ENCODE measurements at places on chromosomes 4 and X.
A peak's percentile ranks its signal among the peaks of the same experiment; 100 is the strongest.

- no peak for DNase-seq
Measured at GRCh38 chr4:139686130-139686529, 20.5 kb downstream of the MGST2 start.

DNA sequence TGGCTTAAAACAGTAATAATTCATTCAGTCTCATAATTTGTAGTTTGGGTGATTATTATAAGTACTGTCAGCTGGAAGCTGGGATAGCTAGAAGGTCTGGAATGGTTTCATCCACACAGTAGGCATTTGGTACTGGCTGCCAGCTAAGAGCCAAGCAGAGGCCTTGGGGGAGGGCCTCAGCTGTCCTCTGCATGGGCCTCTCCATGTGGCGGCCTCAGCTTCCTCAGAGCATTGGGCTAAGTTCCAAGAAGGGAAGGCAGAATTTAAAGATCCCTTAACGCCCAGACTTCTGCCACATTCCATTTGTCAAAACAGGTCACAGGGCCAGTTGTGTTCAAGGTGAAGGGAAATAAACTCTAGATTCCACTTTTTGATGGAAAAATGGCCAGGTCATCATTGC, 93.3 kb downstream of the NEUROG2 start:
- no peak for DNase-seq

DNA sequence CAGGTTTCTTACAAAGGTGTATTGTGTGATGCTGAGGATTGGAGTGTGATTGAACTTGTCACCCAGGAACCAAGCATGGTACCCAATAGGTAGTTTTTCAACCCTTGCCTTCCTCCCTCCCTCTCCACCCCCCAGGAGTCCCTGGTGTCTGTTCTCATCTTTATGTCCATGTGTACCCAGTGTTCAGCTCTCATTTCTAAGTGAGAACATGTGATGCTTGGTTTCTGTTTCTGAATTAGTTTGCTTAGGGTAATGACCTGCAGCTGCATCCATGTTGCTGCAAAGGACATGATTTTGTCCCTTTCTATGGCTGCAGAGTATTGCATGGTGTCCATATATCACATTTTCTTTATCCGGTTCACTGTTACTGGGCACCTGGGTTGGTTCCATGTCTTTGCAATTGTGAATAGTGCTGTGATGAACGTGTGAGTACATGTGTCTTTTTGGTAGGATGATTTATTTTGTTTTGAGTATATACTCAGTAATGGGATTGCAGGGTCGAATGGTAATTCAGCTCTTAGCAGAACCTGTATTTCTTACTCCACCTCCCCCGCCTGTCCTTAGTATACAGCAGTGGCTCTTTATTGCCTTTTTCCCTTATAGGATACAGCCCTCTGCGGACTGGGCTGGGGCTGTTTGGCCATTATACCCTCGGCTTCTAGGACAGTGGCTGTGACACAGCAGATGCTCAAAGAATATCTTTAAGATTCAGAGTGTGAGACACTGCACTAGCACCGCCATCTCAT, 145.4 kb downstream of the PTTG2 start:
- no peak for DNase-seq

GRCh38 chr4:124423160-124423559, 289.4 kb downstream of the ANKRD50 start:
- no peak for DNase-seq

DNA sequence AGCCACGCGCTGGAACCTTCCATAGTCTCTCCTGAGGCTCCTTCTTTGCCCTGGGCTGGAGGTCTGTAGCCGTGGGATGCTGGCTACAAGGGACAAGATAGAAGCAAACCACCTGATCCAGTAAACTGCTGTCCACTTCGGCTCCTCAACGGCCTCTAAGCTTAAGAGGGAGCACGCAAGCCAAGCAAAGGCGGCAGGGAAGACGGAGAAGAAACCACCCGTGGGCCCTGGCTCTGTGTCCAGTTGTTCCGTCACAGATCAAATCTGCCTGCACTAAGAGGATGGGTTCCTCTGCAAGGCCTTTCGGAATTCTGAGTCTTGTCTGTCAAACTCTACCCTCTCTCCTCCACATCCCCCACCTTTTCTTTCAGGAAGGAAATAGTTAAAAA, 401 bp upstream of the EDNRA start:
- no peak for DNase-seq

DNA sequence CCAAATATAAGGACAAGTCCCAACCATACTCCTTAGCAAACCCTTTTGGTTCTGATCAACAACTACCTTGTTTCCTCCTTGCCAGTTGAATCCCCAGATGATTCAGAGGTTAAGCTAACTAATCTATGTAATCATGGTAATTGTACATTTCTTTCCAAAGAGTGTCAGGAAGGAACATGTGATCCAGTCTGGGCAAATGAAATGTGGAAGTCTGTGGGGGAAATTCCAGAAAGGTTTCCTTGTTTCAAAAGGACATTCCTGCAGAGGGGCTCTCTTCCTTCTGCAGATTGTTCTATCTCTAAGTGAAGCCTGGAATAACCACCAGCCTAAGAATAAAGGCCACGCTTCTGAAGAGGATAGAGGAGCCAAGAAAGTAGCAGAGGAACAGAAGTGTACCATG, 7.0 kb downstream of the PRSS12 start:
- DNase-seq, result no peak

- no peak for DNase-seq
Measured at GRCh38 chrX:8927701-8928100, 106.2 kb downstream of the FAM9B start.

- no peak for DNase-seq
Measured at GRCh38 chr4:140138428-140138827, 15.6 kb downstream of the MAML3 start.

DNA sequence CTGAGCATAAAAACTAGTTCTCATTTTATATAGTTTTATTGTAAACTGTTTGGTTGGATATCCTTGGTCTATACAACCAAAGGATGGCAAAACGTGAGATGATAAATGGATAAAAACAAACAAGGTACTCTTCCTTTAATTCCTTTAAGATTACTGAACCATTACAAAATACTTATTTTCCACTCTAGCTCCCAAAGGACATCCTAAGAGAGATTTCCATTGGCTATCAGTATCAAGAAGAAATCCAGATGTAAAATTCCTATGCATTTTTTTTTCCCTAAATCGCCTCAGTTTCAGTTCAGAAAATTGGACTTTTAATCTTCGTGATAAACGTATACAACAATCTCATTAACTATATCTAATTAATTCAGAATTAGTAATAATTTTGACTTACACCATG, 2.3 kb downstream of the FBXL5 start:
- no peak for DNase-seq

DNA sequence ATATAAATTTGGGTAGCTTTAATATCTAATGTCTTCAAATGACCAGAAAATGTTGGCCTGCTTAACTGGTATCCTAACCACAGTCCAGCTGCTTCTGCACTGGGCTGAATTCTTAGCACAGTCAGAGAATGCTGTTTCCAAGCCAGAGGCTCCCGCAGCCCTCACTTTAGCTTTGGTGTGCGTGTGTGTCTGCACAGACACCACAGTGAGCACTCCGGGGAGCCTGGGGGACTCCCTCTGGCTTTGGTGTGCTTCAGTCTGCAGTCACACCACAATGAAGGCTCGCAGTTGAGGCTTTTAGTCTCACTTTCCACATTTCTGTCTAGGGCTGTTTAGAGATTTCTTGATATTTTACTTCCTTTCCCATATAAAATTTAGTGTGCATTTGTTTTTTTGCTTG, 53.6 kb downstream of the APOO start:
- DNase-seq, result no peak

DNA sequence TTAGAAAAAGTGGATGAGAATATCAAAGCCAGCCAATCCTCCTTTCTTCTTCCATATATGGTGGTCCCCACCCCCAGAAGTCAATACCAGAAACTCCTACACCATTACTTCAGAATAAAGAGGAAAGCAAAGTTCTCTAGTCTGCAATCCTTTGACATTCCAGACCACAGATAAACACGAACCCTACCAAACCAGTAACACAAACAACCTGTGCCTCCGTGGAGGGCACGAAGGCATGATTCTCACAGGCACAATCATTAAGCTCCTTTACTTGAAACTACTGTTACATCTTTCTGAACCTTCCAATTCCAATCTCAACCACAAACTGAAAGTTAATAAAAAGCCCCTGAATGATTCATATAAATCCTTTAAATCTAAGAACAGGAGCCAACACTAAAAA, 16.3 kb downstream of the MAML3 start:
- DNase-seq, result no peak

- no peak for DNase-seq
Measured at GRCh38 chr4:13992975-13993520, 365.5 kb upstream of the BOD1L1 start.

DNA sequence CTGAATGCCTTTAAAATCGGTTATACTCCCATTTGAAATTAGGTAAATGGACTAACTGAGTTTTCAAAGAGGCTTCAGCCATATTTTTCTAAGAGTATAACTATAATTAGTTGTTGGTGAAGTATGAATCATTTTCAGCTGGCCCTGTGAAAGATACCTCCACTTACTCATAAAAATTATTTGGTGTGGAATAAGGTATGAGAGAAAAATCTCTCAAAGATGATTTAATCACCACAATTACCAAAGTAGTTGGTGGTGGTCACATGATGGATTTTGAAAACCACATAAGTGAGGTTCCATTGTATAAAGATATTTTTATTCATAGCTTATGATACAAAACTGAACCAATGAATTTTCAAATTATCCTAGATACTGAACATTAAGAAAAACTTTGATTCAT, 9.0 kb upstream of the KLHL2 start:
- no peak for DNase-seq

GRCh38 chr4:45082101-45082500, 355.7 kb upstream of the GNPDA2 start:
- no peak for DNase-seq

DNA sequence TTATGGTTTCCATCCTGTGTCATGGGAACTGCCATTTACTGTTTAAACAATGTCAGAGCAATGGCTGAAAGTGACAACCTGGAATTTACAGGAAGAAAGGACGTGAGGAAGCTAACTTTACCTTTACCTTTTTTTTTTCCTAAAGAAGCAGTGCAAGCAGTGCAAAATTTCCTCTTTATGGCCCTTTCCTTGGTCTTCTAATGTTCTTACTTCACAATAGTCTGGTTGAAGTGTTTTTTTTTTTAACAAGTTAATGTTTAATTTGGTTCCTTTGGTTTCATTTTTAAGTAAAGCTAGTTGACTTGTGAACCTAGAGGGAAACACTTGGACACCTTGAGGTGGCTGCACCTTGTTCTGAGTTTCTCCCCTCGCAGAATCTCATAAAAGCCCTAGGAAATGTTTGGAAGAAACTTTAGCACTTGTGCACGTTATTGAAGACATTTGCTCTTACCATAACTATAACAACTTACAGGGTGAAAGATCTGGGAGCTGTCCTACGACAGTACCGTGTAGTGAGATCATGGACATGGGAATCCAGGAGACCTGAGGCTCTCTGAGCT, 1.8 kb downstream of the SGMS2 start:
- no peak for DNase-seq

- DNase-seq, result peak; percentile 46
Measured at GRCh38 chrX:149871940-149872339, 9.0 kb upstream of the MAGEA8 start.

GRCh38 chr4:52822972-52823701, 39.0 kb upstream of the RASL11B start:
- DNase-seq, result no peak

- DNase-seq, result no peak
Measured at GRCh38 chrX:32896088-32896487, 315.3 kb downstream of the DMD start.

DNA sequence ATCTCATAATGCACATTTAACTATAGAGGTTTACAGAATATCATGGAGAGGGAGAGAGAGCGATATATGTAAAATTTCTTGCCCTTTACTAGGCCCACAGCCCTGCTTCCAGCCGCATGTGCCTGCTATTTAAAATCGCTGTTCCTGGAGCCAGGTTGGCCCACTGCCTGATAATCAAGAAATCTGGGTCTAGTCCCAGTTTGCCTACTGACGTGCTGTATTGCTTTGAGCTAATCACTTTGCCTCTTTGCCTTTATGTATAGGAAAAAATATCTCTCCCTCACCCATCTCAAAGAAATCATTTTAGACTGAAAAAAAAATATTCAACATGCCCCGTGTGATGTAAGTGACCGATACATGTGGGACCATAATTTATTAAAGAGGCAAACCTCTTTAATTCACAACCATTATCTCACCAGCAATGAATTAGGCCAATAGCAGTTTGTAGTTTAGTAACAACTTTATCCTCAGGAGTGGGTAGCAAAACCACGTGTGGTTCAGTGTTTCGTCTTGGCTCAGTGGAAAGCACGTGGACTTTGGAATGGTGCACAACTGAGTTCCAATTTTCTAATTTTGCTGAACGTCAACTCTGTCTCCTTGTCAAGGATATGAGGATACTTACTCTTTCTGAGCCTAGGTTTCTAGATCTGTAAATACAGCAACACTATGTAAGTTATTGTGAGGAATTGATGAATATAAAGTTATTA, 62.6 kb downstream of the GRXCR1 start:
- no peak for DNase-seq

- DNase-seq, result peak; percentile 57
Measured at GRCh38 chr4:108113229-108113628, 55.5 kb downstream of the LEF1 start.
